Hematopoietic multipotent progenitor cell treated with erythropoietin and hydrocortisone succinate and interleukin-3 and kit ligand, for 4 days (in vitro differentiated cells): ENCODE measurements at places on chromosomes 3 and 15.

GRCh38 chr3:69240651-69241568 is 118.5 kb upstream of the LMOD3 start:
- peak; percentile 12 for DNase-seq

DNA sequence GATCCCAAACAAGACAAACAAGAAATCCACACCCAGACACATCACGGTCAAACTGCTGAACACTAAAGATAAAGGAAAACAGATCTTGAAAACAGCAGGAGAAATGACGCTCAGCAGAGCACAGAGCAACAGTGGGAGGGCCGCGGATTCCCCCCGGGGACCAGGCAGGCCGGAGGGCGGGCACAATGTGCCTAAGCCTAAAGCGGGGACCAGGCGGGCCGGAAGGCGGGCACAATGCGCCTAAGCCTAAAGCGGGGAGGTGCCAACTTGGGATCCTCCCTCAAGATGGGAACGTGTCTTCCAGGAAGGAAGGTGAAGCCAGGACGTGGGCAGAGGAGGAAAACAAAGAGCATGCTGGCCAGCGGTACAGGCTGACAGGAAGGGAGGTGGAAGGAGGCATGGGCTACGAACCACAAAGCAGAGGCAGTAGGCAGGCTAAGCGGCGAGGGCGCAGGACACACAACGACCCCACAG is 31.1 kb downstream of the CYFIP1 start:
- DNase-seq: peak; percentile 92

DNA sequence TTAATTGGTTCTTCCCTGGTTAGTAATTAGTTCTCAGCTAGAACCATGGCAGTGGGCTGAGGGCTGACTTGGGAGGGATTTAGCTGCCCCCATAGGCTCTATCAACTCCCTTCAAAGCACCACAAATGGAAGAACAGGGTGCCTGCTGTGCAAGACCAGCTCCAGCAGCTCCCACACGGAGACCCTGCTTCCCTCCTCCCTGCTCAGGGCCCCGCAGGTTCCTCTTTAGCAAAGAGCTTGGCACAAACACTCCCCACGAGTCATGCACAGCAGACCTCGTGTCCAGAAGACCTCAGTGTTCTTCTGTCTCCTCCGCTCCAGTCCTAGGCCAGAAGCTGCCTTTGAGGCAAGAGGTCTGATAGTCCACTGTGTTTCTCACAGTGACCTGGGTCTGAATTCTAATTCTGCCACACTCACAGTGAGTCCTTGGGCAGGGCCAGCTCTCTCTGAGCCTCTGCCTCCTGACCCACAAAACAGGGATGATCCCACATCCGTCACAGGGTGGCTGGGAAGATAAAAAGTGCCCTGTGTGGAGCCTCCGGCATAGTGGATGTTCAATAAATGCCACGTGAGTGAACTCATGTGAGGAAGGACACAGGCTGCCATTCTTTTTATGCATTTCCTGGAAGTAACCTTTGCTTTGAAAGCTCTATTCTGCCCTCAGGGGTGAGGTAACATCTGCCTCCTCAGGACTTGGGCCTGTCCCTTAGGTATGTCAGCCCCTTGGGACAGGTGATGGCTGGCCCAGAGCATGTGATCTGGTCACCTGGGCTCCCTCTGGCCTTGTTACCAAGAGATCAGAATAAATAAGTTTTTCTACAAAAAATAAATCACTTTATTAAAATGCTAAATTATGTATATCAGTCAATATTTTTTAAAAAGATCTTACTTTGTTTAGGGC is 7.6 kb downstream of the RAB6B start:
- DNase-seq: peak; percentile 75

GRCh38 chr15:63218100-63218808 is 28.8 kb downstream of the RAB8B start:
- peak; percentile 37 for DNase-seq

- DNase-seq: no peak
Measured at GRCh38 chr15:93466380-93466779, 377.4 kb upstream of the RGMA start.

GRCh38 chr3:122857019-122857418 is 62.1 kb downstream of the SLC49A4 start:
- no peak for DNase-seq

DNA sequence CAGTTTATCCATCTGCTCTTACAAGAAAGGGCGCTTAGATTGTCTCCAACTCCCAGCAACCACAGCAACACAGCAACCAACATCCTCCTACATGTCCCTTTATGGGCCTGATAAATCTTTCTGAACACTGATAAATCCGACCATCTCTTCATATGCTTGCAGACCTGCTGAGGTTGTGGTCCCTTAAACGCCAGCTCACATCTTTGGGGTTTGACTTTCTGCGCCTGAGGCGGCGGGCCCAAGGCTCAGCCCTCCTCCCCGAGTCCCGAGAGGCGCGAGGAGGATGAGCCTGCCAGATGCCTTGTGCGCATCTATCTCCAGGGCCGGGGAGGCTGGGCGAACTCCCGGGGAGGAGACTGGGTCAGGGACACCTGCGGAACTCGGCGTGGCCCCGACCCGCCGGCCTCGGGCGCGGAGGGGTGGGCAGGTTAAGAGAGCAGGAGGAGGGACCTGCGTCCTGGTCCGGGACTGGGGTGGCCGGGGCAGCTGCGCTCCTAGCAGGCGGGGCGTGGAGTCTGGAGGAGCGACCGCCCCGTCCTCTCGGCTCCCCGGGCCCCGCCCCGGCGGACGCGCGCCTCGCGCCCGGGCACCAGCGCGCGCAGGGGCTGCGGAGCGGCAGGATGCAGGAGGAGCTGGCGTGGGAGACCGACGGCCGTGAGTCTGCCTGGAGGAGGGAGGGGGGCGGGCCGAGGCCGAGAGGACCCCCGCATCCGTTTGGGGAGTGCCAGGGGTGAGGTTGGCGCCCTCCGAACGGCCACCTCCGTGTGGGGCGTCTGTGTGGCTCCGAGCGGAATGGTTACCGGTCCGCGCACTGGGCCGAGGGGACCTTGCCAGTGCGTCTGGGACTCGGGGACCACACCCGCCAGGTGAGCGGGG is at the start of gene ANKDD1A:
TSS of gene ANKDD1A (plus strand) at position 592 of the 876 bp plus-strand sequence. CDS start at position 621, 29 bp downstream.
- peak; percentile 67 for DNase-seq

GRCh38 chr15:71392861-71393283 is 277.6 kb downstream of the THSD4 start:
- no peak for DNase-seq

DNA sequence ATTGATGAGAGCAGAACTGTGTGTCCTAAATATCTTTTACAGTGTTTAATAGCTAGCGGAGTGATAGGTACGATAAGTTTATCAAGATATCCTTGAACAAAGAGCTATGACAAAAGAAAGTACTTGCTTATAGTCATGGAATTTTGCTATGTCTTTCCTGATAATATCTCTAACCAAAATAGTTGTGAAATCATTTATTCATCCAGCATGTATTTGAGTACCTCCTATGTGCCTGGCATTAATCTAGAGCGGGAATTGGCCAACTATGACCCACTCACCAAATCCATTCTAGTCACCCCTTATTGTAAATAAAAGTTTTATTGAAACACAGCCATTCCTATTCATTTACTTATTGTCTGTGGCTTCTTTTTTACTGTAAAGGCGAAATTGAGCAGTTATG is 46.6 kb downstream of the ZFAND6 start:
- DNase-seq: no peak

- peak; percentile 81 for DNase-seq
Measured at GRCh38 chr15:85615930-85616329, 178.8 kb downstream of the KLHL25 start.

DNA sequence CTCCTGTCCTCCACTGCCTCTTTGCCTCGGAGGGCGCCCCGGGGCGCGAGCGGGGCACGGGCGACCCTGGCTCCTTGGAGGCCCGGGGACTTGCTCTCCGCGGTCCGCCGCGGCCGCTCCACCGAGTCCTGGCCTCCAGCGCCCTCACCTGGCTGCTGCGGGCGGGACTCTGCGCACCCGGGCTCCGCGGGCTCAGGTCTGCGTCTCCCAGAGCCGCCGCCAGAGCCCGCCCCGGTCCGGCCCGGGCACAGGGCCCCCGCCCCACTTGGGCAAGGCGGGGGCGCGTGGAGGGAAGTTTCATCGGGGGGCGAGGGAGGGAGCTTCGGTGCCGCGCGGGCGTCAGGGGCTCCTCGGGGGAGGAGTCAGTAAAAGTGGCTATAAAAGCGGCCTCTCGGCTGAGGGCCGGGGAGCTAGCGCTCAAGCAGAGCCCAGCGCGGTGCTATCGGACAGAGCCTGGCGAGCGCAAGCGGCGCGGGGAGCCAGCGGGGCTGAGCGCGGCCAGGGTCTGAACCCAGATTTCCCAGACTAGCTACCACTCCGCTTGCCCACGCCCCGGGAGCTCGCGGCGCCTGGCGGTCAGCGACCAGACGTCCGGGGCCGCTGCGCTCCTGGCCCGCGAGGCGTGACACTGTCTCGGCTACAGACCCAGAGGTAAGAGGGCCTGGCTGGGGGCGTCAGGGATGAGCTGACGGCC is at the start of gene CEMIP:
TSS of gene CEMIP (plus strand) at position 407 of the 694 bp plus-strand sequence. CDS start 94,510 bp downstream, outside the sequence.
- peak; percentile 80 for DNase-seq

DNA sequence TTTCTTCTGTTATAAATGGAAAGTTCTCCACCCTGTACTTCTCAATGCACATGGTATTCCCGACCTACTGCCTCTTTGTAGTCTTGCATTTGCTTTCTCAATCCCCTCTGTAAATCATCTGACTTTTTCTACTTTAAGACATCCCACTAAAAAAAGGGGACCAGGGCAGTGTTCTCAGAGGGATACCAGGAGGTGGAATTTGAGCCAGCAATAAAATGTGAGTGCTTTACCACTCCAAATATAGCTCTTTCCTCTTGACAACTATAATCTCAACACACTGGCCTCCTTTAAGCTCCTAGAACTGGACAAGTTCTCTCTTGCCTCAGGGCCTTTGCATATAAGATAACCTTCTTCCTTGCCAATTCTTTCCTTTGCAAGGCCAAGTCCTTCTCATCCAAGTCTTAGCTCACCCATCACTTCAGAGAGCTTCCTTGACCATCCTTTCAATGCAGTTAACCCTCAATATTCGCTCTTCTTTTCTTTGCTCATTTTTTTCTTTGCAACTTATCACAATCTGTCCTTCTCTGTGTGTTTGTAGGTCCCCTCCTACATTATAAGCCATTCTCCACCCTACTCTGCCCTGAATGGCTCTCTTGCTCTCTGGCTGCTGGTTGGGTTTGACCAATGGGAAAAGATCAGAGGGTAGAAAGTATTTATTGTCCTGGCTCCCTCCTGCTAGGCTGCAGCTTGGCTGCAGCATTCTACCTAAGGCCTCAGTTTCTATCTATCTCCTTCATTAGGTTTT is 93.4 kb downstream of the PRICKLE2 start:
- no peak for DNase-seq

GRCh38 chr3:131723343-131723742 is 220.6 kb upstream of the MRPL3 start:
- no peak for DNase-seq

- DNase-seq: no peak
Measured at GRCh38 chr3:126311338-126311978, 45.8 kb downstream of the KLF15 start.

GRCh38 chr3:166560253-166560652 is 723.0 kb upstream of the BCHE start:
- DNase-seq: no peak

GRCh38 chr15:78563092-78563491 is 2.2 kb upstream of the CHRNA5 start:
- no peak for DNase-seq

GRCh38 chr15:70763950-70764730 is 782 bp upstream of the UACA start:
- DNase-seq: no peak

GRCh38 chr3:13860001-13860400 is 19.9 kb downstream of the WNT7A start:
- no peak for DNase-seq

- DNase-seq: no peak
Measured at GRCh38 chr3:10426346-10427220, 78.8 kb downstream of the ATP2B2 start.

DNA sequence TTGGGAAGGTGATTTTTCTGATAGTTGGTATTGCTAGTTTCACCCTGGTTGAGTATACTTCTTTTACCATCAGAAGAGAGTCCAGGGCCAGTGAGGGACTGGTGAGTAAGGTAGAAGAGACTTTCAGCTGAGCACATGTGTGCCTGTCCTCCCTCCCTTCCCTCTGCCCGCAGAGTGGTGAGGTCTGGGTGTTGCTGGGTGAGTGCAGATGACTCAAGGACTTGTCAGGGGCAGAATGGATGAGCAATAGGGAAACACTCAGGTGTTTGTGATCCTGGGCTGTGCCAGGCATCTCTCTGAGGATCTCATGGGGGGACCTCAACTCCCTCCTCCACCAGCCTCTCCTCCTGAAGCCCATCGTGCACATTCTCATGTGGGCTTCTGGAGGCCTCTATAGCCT is 76.0 kb upstream of the GSK3B start:
- no peak for DNase-seq

GRCh38 chr3:188253800-188254452 is 100.0 kb downstream of the LPP start:
- DNase-seq: no peak
